ENCODE measurements at places on chromosomes 16 and 17.
A peak's percentile ranks its signal among the peaks of the same experiment; 100 is the strongest.

DNA sequence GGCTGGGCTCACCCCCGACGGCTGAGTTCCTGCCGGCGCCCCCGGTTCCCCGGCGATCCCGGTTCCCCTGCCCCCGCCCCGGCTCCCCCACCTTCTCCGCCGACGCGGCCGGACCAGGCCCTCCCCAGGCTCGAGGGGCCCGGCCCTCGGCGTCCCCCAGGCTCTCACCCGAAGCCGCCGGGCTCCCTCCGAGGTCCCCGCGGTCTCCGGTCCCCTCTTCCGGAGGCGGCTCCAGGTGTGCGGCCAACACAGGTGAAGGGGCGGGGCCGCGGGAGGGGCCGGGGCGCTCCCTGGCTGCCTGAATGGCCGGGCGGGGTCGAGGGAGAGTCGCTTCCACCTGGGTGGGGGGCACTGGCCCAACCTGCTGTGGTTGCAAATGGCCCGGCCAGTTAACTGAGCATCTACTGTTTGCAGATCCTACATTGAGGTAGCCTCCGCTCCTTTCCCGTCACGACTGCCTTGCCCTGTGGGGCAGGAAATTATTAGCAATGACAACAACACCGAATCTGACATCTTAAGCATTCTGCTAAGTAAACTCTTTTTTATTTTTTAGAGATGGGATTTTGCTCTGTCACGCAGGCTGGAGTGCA lies at the start of gene BICDL2:
Gene BICDL2 (minus strand): TSS at position 219 of the 590 bp plus-strand sequence. CDS start 1,448 bp downstream, outside the sequence.
- DNase-seq: no peak

DNA sequence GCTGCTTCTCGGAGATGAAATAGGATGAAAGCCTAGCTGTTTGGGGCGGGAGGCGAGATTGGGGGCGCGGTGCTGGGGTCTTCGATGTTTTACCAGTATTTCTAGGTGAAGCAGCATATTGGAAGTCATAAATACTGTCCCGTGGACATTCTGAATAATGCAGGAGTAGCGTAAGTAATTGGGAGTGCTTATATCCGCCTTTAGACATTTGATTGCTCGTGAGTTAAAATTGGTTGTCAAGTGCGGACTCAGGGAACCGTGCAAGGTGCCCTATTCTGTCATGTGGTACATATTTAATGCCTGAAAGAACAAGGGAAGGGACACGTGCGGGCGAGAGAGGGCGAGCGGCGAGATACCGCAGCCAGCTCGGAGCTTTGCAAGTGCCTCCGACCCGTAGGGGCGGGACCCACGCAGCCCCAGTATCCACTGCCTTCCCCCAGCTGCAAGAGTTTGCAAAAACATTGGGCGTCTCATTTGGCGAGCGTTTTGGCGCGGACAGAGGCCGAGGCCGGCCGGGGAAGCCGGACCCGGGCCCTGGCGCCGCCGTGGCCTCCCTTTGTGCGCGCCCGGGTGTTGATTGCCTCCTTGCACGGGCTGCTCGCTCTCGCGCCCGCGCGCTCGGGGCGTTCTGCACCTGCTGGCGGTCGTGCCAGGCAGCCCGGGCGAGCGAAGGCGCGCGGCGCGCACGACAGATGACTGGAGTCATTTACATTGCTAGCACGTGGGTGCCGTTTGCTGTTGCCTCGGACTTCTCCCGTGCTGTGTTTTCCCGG lies 849.8 kb upstream of the RBFOX1 start:
- peak; percentile 10 for DNase-seq

- no peak for DNase-seq
Observed at GRCh38 chr17:44361292-44362260, 2.1 kb downstream of the FAM171A2 start.

GRCh38 chr17:76388966-76389888 lies 4.8 kb downstream of the SPHK1 start:
- no peak for DNase-seq

- DNase-seq: no peak
Observed at GRCh38 chr16:24975428-24975889, 39.7 kb downstream of the ARHGAP17 start.
